Psoas muscle (tissue), 8 donors: ENCODE measurements at places on chromosomes 12 and 14. TPM values are rescaled to one million over a fixed set of nuclear protein-coding genes. Genes with fewer than 3 reads are reported as not detected.

The FOXA1 gene
- total RNA-seq: not detected

The CLEC4A gene
- total RNA-seq: not detected

The SYT1 gene
- 0.34 TPM for total RNA-seq

The P2RX2 gene
- total RNA-seq: not detected

The HELB gene
- 1.9 TPM for total RNA-seq

The HOXC11 gene
- 0.34 TPM for total RNA-seq

The PAPLN gene
- total RNA-seq: 0.44 TPM

The SERPINA10 gene
- not detected for total RNA-seq

- peak; percentile 52 for DNase-seq
Observed at GRCh38 chr14:93937519-93937918, 10.4 kb downstream of the FAM181A start.

GRCh38 chr14:53742233-53742620 lies 214.4 kb downstream of the BMP4 start:
- no peak for DNase-seq

DNA sequence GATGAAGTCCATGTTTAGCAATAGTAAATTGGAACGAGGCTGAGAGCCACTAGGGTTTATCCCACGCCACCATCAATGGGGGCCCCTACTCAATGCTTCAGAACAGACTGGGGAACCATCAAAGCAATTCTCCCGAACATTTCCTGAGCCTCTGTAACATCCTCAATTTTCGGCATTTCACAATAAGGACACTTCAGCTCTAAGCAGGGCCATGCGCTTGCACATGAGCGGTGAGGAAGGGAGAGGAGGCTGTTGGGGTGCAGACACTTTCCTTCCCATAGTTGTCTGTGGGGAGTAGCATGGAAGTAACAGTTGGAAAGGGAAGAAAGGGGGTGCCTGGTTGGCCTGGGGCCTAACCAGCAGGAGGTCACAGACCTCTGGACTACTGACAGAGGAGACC lies 129.9 kb upstream of the PRMT8 start:
- DNase-seq: no peak

DNA sequence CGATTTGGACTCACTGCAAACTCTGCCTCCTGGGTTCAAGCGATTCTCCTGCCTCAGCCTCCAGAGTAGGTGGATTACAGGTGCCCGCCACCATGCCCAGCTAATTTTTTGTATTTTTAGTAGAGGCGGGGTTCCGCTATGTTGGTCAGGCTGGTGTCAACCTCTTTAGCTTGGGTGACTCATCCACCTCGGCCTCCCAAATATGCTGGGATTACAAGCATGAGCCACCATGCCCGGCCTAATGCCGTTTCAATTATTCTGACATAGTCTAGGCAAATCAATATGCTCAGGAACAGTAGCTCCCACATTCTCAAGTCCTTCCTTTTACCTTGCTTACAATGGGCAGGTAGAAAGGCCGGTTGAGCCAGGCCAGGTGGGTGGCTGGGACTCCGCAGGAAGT lies 82.0 kb upstream of the EEA1 start:
- DNase-seq: no peak

GRCh38 chr12:94832780-94833681 lies 170.5 kb downstream of the NDUFA12 start:
- no peak for DNase-seq

DNA sequence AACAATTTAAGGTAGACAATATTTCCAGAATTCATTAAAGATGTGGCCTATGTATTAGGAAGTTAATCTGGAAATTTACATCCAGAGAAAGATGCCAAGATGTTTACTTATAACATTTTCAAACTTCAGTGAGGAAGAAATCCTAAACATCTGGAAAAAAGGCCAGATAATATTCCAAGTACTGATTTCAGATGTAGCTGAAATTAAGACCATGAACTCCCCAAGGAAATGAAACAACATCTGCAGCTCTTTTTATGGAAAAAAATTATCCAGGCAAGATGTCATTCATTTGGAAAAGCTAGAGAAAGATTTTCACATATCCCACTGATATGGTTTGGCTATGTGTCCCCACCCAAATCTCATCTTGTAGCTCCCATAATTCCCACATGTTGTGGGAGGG lies 35.0 kb downstream of the GNG2 start:
- no peak for DNase-seq

DNA sequence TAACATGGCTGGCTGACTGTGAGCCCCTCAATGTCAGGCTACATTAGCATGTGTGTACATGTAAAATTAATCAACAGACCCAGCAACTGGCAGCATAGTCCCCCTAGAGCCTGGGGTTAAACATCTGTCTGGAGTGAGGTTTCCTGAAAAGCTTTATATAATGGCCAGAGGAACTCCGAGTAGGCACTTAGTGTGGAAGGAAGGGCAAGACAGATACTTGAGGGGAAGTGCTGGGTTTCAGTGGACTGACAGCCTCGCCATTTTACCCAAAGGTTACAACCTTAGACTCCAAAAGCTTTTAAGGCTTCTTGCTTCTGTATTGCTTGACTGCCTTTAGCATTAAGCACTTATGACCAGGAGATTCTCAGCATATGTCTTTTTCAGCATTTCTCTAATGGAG lies 430.8 kb downstream of the FLRT2 start:
- no peak for DNase-seq

DNA sequence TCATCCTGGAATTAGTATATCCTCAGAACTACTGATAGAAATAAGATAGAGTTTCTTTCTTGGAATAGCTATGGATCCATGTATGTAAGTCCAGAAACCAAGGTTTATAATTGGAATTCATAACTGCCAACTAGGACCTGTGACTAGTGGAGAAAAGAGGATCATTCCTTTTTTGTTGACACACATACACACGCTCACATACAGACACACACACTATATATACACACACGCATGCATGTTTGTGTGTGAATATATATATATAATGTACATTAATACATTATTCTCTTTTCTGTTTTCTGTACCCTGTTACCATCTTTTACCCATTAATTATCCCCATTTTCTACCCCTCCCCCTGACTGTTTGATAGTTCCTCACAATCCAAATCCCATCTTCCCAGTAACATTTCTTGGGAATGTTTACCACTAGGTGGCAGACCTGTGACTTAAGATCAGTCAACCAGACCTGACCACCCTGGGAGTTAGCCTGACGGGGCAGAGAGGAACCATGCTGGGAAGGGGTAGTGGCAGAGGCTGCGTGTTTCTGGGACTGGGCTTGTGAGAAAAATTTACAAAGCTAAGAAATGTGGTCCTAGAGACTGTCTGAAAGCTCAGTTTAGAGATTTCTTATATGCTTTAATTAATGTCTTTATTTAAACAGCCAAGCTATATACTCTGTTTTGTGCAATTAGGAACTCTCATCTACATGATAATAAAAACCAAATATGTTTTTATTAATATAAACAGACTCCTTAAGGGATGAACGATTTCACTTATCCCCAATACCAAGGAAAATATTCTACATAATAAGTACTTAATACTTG lies 308.0 kb downstream of the PPFIA2 start:
- DNase-seq: no peak

DNA sequence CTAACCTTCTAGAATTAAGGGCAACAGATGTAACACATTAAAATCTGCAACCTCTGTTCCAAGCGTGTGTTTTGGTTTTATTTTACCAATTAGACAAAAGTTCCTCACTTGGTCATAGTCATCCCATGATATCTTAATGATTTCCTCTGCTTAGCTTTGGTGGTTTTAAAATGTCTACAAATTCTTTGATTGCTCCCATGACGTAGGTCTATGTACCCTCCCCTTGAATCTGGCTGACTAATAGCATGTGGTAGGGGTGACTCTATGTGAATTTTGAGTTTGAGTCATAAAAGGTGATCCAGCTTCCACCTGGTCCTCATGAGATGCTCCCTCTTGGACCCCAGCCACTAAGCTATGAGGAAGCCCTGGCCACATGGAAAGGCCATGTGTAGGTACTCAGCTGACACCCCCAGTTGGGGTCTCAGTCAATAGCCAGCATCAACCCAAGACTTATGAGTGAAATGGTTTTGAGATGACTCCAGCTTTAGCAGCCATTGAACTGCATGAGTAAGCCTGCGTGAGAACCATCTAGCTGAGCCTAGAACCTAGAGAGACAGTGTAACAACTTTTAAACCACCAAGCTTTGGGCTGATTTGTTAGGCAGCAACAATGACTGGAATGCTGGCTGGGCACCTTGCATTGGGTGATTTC lies 247.1 kb downstream of the MSRB3 start:
- DNase-seq: no peak

DNA sequence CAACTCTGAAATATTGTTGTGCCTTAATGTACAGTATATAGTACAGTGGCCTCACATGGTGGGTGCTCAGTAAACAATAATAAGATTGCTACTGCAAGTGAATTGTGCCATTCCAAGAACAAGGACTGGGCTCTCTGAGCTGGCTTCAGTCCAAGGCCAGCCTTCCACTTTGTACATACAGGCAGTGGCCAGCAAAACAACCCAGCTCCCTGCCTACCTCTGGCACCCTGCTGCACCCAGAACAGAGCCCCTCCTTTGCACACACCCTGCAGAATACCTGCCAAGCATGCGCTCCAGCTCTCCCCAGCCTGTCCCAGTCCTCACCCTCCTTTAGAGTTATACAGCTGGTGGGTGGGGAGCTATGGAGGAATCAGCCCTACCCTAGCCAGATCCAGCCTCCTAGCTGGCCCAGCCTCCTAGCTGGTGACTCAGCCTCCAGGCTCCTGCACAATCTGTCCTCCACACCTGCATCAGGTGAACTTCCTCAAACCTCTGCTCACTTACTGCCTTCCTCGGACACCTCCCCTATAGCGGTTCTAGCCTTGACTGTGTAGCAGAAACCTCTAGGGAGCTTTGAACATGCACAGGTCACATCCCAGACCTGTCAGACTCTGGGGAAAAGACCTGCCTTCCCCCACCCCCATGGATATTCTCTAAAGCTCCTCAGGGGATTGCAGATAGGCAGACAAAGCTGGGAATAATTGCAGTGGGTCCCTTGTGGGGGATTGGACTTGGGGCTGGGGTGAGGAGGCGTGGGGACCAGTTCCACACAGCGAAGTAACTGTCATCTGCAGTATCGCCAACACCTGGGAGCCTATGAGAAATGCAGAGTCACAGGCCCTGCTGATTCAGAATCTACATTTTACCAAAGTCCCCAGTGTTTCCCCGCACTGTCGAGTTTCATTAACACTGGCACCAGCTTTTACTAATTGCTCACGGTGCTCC lies 17.9 kb downstream of the ZDHHC22 start:
- no peak for DNase-seq

- no peak for DNase-seq
Observed at GRCh38 chr12:113418213-113418879, 3.8 kb upstream of the SDSL start.

GRCh38 chr14:95876761-95877538 lies at the start of gene TUNAR:
TUNAR (plus strand) TSS chr14:95876832.
- no peak for DNase-seq

DNA sequence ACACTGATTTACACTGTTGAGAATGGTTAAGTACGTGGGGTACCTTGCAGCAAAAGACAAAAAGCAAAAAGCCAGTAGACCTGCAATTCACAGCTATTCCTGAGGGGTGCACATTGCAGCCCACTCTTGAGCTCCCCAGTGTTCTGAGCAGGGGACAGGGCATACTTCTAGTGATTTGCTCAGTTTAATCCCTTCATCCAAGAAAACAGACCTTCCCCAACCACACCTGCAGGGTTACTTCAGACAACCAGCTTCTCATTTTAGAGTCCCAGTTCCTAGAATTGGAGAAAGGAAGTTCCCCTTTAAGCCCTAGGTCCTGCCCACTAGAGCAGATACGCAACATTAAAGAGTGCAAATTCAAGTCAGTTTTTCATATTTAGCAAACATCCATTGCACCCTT lies 3.6 kb upstream of the WSB2 start:
- DNase-seq: no peak
